CD4-positive, alpha-beta T cell (primary cell): ENCODE measurements at places on chromosomes 6 and 20.
A peak's percentile ranks its signal among the peaks of the same experiment; 100 is the strongest.

DNA sequence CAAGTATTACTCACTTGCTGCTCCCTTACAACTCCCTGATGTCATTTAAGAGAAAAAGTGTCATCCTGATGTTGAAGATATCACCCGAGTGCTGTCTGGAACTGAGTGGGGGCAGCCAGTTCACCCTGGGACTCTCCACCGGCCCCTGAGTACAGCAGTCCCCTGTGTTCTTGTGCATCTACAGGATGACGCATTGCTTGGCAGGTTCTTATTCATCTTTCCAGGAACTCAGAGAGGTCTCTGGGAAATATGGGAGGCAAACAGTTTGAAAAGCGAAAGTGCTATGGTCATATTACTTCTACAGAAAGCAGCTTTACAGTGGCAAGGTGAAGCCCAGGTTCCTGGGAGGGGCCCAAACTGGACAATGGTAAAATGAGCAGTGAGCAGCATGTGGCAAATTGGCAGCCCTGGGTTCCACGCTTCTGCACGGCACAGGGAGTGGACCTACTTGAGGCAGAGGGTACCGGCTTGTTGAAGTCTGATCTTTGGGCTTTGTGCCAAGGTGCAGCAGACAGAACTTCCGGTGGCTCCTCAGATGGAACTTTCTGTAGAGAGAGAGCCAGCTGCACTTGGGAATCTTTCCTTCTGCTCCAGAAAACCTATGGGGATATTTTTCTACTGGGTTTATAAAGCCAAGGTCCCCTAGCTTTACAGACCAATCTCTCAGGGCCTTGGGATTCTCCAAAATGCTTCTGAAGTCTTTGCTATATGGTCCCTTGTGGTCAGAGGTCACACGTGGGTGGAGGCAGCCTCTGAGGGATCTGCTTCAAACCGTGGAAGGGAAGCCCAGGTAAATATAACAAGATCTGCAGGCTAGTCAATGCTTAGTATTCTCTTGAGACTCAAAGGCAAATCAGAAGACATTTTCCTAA, 128.3 kb downstream of the MAP3K7 start:
- peak; percentile 26 for DNase-seq

DNA sequence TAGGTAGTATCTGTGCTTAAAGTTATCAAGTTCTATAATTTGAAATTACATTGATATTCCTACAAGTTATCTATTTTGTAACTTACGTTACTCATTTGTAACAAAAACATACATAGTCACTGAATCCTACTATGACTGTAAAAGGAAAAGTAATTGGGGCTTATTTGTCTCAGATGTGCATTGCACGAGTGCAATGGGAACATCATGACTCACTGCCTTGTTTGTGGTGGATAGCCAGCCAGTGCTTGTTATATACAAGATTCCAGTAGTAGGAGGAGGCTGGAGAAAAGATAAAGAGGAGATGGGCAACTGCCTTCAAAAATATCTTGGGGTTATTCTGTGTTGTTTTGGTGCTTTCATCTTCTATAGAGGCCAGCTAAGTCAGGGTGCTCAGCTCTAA, 164.1 kb downstream of the RNF144B start:
- DNase-seq = no peak

DNA sequence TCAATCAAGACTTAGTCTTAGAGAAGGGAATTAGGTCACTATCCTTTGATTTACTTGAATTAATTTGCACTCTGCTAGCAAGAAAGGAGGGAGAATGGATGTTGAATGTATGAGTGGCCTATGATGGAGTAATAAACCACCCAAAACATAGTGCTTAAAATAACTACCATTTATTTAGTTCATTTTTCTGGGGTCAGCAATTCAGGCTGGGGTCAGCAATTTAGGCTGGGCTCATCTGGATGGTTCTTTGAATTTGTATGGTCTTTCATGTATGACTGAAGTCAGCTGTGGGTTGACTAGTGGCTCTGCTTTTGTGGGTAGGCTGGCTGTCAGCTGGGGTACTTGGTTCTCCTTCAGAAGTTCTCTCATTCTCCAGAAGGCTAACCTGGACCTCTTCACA, 21.0 kb upstream of the LAMA4 start:
- no peak for DNase-seq

DNA sequence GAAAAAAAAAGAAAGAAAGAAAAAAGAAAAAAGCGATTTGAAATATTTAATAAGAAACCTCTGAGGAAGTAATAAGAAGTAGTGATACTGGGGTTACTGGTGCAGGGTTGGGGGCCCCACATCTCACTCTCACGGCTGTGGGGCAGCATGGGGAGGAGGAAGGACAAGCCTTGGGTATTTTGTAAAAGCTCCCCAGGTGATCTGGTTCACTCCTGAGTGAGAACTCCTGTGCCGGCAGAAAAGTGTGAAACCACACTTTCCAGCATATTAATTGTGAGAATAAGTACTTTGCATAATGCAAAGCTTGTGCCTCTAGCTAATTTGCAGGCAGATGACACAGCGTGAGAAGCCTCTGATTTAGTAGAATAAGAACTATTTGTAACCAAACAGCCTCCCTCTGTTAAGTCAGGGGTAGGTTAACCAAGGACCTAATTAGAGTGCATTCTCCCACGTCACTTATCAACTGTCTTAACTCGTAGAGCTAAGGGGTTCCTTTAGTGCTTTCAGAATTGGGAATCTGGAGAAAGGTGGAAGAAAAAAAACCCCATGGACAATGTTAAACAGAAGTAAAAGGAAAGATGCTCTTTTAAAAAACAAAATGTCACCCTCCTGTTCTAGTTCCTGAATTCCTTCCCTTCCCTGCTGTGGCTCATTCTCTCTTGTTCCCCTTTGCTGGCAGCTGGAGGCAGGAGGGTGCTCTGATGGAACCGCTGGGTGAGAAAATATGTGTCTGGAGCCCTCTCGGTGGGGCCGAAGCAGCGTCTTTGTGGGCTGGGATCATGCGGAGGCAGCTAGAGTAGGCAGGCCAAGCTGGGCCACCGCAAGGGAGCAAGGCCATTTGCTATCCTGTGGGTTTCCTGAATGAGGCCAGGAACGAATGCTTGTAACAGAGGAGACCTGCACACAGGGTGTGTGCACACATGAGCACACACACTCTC, 108.7 kb downstream of the FYN start:
- peak; percentile 26 for DNase-seq

- no peak for DNase-seq
Observed at GRCh38 chr6:122569230-122569771, 40.9 kb upstream of the PKIB start.

DNA sequence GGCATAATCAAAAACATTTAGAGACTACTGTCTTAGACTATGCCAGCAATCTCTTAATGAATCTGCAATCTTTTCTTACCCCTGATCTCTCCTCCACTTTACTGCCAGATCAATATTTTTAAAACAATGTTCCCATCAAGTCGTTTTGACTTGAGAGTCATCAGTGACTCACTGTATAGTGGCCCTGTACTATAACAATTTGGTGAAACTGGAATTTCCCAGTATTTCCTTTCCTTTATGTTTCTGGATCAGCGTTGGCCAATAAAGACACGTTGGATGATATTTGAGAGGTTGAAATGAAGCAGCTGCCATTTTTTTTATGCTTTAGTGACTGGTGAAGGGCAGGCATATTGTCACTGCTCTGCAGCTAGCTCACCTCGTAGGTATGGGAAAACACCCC, 10.1 kb upstream of the SMIM13 start:
- no peak for DNase-seq

GRCh38 chr6:96725296-96725695, 112.0 kb downstream of the GPR63 start:
- DNase-seq = no peak

GRCh38 chr20:16119909-16120308, 453.3 kb downstream of the KIF16B start:
- no peak for DNase-seq

GRCh38 chr6:128532827-128533226, 12.4 kb upstream of the PTPRK start:
- no peak for DNase-seq

DNA sequence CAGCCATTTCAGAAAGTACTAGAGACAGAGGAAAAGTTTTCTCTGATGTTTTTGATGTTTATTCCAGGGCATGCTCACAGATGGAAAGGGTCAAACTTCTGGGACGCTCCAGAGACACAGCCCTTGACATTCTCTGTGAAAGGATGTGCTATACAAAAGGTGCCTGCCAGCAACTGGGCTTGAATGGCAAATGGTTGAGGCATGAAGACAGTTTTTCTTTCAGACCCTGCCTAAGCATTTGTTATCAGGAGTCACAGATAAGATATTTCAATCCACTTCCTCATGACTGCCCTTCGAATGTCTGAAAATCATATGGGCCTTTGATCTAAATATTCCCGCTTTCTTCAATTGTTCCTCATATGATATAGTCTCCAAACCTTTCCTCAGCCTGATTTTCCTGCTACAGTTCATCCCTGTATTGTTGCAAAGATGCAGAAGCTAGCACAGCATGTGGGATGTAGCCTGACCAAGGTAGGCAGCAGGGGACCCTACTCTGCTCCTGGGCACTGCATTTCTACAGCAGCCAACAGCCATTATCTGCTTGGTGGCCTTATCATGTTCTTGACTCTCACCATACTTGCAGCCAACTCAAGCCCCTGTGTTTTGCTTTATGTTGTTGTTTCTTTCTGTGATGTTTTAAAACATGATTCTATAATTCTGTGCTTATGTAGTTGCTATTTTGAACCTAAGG, 14.6 kb upstream of the TXLNB start:
- no peak for DNase-seq

DNA sequence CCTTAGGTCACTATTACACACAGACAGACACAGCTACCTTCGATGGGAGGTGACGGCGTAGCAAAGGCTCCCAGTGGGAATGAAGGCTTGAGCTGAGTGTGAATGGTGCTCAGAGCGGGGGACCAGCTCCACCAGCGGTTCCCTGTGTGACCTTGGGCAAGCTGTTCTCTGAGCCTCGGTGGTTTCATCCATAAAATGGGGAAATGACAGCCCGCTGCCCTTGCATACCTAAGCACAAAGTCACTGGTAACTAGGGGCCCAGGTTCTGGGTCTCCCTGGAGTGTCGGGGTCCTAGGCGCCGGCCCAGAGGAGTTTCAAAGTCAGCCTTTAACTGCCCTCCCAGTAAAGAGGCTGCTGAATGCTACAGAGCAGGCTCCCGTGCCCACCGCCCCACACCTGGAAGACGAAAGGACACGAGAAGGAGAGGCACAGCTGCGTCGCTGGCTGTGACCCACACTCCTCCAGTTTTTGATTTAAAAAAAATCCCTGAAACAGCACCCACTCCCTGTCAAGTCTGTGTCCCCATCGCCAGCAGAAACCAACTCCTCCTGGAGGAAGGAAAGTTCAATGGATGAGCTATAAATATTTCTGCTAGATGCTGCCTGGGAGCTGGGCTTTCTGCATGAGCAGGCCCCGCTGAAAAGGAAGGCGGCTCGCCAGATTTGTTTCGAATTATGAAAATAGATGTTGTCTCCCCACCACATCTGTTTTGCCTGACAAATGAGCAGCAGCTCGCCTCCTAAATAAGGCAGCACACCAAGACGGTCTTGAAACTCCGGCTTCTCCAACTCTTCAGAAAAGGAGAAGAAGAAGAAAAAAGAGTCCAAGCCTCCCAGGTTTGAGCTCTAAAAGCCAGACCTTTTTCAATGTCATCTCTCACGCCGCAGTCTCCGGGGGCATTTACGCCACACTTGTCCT, 27.4 kb downstream of the PMEPA1 start:
- no peak for DNase-seq

- no peak for DNase-seq
Observed at GRCh38 chr6:4635666-4636065, 140.5 kb upstream of the CDYL start.

- DNase-seq = no peak
Observed at GRCh38 chr6:137259349-137259748, 40.2 kb upstream of the IFNGR1 start.

DNA sequence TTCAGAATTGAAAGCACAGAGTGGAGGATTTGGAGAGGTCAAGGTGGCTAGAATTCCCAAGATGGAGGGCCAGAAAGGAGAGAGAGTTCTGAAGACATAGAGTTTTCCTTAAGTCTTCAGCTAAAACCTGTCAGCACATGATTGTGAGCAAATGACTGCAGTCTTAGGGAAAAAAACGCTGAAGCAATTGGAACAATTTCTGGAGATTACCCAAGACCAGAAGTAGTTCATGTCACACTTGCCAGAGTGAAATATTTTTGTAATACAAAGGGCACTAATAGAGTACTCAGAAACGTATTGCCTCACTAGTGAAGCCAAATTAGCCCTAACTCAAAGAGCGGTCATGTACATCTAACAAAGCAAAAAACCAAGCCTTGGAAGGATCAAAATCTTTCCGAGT, 541.3 kb upstream of the MARCKS start:
- no peak for DNase-seq

- DNase-seq = no peak
Observed at GRCh38 chr20:40687384-40688128, 1.5 kb downstream of the MAFB start.

- DNase-seq = no peak
Observed at GRCh38 chr6:124433387-124434160, 528.7 kb upstream of the RNF217 start.

GRCh38 chr6:81547149-81547548, 205.3 kb downstream of the TENT5A start:
- DNase-seq = no peak

- DNase-seq = no peak
Observed at GRCh38 chr6:11685481-11686093, 93.0 kb downstream of the ADTRP start.

DNA sequence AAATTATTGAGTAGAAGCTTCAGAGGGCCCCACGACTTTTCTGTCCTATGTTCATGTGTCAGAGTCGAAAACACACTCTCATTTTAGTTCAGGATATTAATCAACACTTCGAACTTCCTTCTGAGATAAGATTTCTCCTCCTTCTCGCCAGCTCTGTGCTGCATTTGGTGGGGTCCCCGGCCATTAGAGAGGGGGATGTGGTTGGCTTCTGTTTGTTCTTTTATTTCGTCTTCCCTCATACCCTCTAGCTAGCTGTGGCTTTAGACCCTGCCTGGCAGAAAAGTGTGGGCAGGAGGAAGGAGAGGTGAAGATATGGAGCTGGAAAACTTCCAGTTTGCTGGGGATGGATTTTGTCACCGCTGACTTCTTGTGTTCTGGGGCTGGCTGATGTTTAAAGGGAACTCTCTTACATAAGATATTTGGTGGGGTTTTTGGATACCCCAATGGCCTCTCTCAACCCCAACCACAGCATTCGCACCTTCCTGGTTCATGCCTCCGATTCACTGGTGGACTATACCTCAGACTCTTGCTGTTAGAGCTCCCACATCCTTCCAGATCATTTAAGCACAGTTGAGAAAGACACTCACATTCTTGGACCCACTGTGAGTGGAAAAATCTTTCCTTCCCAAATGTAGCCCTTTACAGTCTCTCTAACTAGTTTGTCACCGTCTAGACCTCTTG, 30.7 kb upstream of the TMX4 start:
- DNase-seq = no peak

- DNase-seq = no peak
Observed at GRCh38 chr6:45483501-45483900, 105.8 kb upstream of the SUPT3H start.

DNA sequence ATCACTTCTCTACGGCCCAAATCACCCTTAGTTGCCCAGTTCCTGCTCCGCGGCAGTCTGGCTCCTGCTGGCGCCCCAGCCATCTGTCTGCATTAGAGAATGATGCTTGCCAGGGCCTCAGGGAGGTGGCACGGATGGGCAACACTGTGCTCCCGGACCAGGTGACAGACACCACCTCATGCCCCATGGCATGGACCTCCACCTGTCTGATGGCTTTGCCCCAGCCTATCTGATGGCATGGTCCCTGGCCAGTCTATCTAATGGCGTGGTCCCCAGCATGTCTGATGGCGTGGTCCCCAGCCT, 18.8 kb upstream of the MRGBP start:
- no peak for DNase-seq

GRCh38 chr6:161228096-161228495, 45.8 kb downstream of the AGPAT4 start:
- DNase-seq = peak; percentile 33
